ENCODE measurements at places on chromosomes 3 and 15. TPM values are rescaled to one million over a fixed set of nuclear protein-coding genes. Genes with fewer than 3 reads are reported as not detected.

The RFX7 gene
- 7.5 TPM for total RNA-seq

DNA sequence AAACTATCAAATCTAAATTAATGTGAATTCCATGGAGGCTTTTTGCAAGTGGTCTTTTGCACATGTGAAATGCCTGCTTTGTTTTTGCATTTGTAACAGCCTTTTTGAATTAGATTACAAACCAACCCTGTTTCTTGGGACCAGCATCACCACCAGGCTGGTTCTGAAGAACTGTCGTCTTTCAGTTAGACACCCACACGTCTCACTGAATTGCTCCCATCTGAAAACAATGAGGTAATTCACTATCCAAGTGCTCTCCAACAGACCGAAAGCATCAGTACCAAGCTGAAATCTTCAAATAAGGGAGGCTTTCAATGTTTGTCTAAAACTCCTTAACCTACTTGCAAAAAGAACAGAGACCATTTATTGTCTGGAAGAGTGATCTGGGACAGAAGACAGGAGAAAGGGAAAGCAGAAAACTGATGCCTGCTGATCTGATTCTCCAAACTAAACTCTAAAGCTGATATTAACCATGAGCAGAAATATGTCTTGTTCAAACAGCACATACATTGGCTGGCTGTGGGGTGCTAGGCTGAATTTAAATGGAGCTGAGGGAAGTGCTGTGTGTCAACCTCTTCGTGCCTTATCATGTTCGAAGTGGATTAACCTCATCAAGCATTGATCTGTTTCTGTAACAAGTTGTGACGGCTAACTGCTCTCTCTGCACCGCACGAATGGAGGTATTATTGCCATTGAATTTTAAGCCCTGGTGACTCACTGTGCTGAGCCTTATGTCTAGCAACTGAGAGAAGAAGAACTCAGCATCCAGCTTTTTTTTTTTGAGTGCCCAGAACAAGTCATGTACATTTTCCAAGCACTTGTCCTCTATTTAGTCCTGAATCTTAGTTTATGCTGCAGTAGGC, 213.7 kb upstream of the P2RY1 start:
- H3K27me3 ChIP-seq: no peaks in the 10 kb centered on the region
- H3K36me3 ChIP-seq: no peaks in the 10 kb centered on the region
- H3K4me3 ChIP-seq: peak overlapping the region; percentile 11
- H3K27ac ChIP-seq: peak overlapping the region; percentile 37

The CPOX gene
- 20.8 TPM for total RNA-seq

The KBTBD12 gene
- not detected for total RNA-seq

- H3K4me1 ChIP-seq: peaks cover 24% of the 10 kb centered on the region
- H3K36me3 ChIP-seq: no peaks in the 10 kb centered on the region
- H3K27me3 ChIP-seq: no peaks in the 10 kb centered on the region
Observed at GRCh38 chr3:125694761-125695294, 99.5 kb upstream of the OSBPL11 start.

DNA sequence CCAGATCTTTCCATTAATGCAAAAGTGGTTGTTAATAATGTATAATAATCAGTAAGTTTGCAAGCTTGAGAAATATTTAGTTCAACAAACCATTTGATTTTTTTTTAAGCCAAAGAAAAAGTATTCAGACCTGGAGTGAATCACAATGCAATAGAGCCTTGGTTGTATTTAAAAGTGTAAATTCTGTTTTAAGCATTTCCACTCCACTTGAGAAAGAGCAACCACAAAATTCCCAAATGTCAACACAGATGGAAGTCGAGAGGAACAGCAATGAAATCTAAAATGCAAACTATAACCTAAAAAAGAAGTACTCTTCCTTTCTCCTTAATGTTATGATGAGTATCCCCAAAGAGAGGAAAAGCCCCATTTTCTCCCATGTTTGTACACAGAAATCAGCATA, 20.2 kb downstream of the GBE1 start:
- H3K27ac ChIP-seq: no peak overlapping the region
- H3K4me3 ChIP-seq: no peak overlapping the region
- peaks cover 37% of the 10 kb centered on the region for H3K4me1 ChIP-seq
- DNase-seq: no peak
- no peaks in the 10 kb centered on the region for H3K27me3 ChIP-seq
- H3K36me3 ChIP-seq: no peaks in the 10 kb centered on the region

DNA sequence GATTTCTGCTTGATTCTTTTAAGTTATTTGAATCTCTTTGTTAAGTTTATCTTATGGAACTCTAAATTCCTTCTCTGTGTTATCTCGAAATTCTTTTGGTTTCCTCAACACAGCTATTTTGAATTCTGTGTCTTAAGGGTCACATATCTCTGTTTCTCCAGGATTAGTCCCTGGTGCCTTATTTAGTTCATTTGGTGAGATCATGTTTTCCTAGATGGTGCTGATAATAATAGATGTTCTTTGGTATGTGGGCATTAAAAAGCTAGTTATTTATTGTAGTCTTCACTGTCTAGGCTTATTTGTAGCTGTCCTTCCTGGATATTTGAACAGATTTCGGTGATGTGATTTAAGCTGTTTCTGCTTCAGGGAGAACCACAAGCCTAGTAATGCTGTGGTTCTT, 615.6 kb upstream of the NECTIN3 start:
- no peak overlapping the region for H3K4me3 ChIP-seq
- DNase-seq: no peak
- H3K4me1 ChIP-seq: no peaks in the 10 kb centered on the region
- no peaks in the 10 kb centered on the region for H3K27me3 ChIP-seq
- H3K27ac ChIP-seq: no peak overlapping the region

All from esophagus squamous epithelium (tissue), 5 donors.